ENCODE measurements at places on chromosomes 12 and 14.

GRCh38 chr14:43981135-43981768 is 525.8 kb downstream of the FSCB start:
- no peak for DNase-seq

- DNase-seq: no peak
These were observed 21.7 kb downstream of the NUBPL start for GRCh38 chr14:31582836-31583452.

GRCh38 chr14:69473260-69473659 is 11.3 kb upstream of the PLEKHD1 start:
- no peak for DNase-seq

- DNase-seq: no peak
These were observed 19.8 kb downstream of the GALNT6 start for GRCh38 chr12:51371295-51371953.

GRCh38 chr12:26434299-26435068 is 239.1 kb downstream of the SSPN start:
- DNase-seq: no peak

DNA sequence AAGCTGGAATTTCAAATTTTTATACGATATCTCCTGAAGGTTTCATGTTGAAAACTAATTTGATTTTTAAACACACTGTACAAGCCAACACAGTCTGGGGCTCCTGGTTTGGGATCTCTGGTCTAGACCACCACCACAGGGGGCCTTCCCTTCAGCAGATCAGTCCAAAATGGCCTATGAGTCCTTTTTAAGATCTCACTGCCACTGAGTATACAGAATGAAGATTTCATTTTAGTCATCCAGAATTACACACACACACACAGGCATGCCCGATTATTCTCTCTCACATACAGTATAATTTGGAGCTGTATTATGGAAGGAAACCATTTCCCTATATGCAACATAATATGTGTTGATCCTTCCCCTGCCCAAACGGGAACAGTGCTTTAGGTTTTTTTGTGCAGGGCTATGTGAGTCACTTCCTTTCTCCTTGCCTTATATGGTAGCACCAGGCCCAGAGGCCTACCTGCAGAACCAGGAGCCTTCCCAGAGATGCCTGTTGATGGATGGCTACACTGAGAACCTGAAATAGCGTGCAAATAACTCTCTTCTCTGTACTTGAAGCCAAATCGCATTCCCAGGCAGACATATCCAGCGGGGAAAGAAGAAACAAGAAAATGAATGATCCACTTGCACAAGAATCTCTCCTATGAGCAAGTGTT is 28.1 kb upstream of the WNK1 start:
- no peak for DNase-seq

DNA sequence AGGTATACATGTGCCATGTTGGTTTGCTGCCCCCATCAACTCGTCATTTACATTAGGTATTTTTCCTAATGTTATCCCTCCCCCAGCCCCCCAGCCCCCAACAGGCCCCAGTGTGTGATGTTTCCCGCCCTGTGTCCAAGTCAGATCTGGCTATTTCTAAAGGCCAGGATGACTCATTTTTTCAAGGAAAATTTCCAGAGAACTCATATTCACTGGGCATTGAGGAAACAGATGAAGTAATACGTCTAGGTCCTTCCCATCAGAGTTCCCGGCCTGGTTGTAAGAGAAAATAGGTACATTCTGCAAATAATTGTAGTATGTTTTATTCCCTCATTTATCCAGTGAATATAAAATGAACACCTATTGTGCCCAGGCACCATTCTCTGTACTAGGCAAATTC is 345.2 kb downstream of the BCL11B start:
- DNase-seq: no peak

- DNase-seq: no peak
These were observed 602.7 kb upstream of the FOXG1 start for GRCh38 chr14:28163897-28164296.

GRCh38 chr12:68393417-68393816 is 61.3 kb upstream of the MDM1 start:
- DNase-seq: no peak

DNA sequence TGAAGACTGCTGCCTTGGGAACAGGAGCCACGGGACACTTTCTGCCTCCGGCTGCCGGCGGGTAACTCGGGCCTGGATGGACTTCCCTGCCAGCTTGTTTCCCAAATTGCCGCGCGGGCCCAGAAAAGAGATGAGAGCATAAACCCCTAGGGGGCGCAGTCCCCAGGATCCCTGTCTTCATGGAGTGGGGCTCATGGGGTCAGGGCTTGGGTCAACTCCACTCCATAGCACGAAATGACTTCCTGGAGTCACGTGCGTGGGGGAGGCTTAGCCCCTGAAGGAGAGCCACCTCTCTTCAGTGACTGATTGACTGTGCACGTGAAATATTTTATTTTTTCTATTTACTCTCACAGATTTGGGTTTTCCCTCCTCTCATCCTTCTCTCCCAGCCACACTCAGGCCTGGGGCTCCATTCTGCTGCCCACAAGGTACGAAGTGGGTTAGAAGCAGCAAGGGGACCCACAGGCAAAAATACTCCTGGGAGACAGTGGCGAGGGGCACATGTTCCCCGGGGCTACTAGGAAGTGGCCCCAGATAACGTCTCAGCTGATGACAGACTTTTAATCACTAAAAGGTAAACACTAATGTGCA is 10.0 kb downstream of the PGF start:
- DNase-seq: peak; percentile 67

- no peak for DNase-seq
These were observed 144.2 kb downstream of the KCNC2 start for GRCh38 chr12:75065482-75065881.

- DNase-seq: no peak
These were observed 13.2 kb downstream of the SLC2A14 start for GRCh38 chr12:7859552-7859951.
